Inflammatory macrophage treated with lipopolysaccharide for 4 hours (primary cell): ENCODE measurements at places on chromosomes 6 and 20.

DNA sequence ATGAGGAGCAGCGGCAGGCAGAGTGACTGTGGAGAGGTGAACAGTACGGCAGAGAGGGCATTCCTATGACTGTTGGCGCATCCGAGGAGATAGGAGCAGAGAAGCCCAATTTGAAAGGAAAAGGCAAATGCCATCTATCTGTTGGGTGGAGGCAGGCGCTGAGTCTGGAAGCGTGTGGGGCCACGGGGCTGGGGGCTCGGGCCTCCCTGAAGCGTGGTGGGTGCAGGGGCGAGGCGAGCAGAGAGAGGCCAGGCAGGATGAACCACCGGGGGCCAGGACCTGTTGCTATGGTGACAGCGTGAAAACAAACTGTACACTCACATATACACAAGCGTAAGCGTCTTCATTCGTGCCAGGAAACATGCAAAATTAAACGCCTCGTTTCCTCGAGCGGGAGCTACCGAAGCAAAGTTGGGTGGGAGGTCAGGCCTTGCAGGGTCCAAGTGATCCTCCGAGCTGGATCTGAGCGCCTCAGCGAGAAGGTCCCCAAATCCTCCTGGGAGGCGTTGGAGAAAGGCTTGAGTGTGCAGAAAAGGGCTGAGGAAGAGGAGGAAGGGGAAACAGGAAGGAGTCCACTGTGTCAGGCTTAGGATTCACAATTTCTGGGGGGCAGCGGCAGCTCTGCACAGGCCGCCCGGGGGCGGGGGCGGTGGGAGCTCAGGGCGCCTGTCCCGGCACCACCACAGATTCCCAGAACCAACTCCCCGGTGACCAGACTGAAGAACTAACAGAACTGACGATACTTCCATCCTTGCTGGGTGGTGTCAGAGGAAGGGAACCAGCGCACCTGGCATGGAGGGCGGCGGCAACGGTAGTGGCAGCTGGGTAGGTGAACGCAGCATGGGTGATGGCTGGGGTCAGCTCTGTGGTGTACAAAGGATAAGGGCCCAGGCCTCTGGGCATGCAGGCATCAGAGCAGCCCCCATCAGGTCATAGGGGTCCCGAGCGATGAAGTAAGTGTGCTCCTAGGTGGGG, 68.2 kb downstream of the KHDC1L start:
- no peak for DNase-seq

- peak; percentile 32 for DNase-seq
Observed at GRCh38 chr6:16344756-16345155, 106.4 kb downstream of the GMPR start.

GRCh38 chr20:44384423-44385027, 29.0 kb downstream of the HNF4A start:
- peak; percentile 67 for DNase-seq

DNA sequence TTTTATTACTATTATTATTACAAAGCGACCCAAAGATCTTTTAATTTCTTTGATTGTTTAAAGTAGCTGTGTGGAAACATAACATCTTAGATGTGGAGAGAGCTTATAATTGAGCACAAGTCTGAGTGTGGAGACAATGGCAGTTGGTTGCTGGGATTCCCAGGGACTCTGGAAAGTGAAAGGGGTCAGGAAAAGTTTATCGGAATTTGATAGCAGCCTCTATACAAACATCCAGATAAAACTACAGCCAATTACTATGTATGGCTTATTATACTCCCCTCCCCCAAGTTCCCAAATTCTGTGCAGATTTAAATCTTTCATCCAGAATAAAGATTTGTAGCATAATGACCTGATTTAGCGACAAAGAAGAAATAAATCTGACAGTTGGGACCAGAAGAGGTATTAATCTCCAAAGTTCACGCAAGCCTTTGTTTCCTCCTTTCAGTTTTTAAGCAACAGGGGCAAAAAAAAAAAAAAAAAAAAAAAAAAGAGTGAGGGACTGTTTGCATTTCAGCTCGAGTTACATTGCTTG, 121.4 kb upstream of the MAP3K7 start:
- DNase-seq = no peak

DNA sequence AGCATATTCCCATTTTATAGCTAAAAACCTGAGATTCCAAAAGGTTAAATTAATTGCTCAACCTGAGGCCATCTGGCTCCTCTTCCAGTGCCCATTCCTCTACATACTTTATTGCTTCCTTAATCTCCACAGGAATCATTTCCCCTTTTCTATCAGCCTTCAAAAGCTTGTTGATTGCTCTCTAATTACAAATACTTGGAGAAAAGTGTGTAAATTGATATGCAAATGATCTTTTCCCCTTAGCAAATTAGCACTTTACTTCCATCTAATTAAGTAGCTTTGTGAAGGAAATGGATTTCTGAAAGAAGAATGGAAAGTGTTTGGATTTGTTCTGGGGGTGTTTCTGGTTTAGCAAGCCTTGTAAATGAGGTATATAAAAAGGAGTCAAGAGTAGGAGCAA, 323.3 kb downstream of the GRIK2 start:
- no peak for DNase-seq

DNA sequence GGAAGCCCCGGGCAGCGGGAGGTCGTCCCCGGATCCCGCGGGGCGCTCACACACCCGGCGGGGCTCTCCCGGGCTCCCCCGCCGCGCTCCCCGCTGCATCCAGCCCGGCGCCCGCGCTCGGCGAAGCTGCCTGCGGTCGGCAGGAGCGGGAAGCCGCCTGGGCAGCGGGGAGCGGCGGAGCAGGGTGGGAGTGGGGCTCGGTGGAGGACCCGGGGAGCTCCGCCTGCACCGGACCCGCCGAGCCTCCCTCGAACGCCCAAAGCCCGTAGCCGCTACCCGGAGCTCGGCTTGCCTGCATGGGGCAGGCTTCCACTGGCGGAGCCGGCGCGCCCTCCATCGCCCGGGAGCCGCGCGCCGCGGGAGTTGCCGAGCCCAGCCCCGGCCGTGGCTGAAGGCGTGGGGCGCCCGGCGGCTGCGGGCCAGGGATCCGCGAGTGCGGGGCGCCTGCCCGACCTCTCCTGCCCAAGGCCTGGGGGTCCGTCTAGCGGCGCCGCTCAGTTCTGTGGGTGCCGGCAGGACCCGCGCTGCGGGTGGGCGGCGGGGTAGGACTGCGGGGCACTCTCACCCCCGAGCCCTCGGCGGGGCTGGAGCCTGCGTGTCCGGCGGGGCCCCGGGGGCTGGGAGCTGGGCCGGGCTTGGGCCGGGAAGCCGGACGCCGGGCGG, 671 bp downstream of the CDH4 start:
- no peak for DNase-seq

DNA sequence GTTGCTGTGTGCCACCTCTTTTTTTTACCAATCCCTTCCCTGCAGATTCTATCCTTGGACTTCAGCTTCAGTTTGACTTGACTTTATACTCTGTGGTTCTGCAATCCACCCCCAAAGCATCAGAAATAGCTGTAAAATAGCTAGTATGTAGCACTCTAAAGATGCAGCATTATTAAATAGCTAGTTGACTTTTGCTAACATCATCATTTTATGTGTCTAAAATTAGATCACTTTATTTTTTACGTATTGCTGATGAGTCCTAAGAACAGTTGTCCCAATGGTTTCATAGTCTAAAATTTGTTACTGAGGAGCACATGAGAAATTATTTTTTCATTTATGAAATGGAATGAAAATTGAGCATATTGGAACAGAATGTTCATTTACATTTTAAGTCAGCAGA, 138.2 kb downstream of the NKAIN2 start:
- no peak for DNase-seq

DNA sequence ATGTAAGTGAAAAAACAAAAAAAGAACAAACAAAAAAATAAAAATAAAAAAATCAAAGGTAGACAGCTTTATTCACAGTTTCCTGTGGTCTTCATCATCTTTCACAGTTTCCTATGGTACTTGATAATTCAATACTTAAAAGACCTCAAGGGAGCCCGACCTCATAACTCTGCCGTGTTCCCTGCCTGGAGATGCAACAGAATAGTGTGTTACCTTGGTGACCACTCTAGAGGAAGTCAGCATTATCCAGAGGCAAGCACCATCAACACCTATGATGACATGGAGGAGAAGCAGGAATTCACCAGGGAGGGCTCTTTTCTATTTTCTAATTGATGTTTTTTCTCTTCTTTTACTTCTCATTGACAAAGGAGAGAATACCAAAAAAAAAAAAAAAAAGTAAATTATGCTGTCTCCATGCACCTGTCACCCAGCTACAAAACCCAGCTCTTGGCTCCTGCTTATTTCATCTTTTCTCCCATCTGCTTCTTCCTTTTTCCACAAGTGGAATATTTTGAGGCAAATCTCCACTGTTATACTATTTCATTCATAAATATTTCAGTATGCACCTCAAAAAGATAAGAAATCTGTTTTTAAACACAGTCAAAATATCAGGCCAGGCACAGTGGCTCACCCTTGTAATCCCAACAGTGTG, 95.8 kb upstream of the STXBP5 start:
- DNase-seq = no peak

- DNase-seq = peak; percentile 89
Observed at GRCh38 chr6:36387440-36388303, at the start of gene ETV7. Gene ETV7 (minus strand): TSS chr6:36387669. CDS start chr6:36387541, 128 bp downstream.

- peak; percentile 85 for DNase-seq
Observed at GRCh38 chr6:105935416-105935815, 150.7 kb upstream of the PRDM1 start.

DNA sequence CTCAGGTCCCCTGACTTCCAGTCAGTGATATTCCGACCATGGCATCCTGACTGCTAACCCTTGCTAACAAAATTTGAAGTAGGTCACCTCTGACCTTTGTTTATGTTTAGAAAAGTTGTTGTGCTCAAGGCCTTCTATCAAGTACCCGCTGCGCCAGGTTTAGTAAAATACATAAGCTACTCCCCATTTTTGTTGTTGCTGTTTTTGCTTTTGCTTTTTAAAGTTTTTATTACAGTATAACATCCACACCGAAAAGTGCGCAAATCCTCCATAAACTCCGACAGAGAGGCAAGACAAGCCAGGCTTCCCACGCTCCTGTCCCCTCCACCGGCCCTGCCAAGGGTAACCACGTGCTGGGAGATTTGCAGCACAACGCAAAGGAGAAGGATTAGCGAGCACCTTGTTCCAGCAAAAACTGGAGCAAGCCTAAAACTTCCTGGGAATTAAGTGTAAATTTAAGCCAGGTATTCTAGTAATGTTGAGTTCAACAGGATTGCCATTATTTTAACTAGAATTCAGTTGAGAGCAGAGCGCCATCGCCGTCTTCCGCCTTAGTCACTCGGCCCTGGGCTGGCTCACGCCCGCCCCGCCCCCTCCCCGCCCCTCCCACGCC, 17.8 kb upstream of the HMGN4 start:
- DNase-seq = no peak

DNA sequence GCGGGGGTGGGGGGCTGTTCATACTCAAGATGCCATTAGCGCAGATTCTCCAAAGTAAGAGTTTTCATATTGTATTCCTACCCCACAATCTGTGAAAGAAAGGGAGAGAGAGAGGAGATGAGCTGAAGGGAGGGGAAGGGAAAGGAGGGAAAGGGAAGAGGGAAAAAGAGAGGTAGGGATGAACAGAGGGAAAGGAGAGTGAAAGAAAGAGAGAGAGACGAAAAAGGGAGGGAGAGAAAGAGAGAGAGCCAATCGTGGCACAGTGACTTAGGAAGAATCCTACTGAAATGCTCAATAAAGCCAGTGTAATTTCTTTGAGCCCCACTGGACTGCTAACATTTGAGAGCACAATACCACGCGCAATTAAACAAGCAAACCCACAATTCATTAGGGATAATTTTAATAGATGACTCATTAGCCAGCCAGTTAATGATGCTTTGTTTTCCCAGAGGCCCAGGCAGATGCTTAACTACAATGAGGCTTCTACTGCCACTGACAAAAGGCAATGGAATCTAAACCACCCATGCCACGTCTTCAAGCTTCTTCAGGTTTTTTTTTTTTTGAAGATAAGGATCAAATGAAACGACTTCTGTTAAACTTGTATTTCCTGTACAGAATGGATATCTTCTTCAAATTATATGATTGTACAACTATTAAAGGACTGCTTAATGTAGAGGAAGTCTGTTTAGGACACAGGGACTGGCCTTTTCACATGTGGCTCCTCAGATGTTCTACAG, 306.8 kb downstream of the FOXC1 start:
- no peak for DNase-seq

- DNase-seq = peak; percentile 4
Observed at GRCh38 chr6:73665686-73666319, 12.0 kb upstream of the SLC17A5 start.

DNA sequence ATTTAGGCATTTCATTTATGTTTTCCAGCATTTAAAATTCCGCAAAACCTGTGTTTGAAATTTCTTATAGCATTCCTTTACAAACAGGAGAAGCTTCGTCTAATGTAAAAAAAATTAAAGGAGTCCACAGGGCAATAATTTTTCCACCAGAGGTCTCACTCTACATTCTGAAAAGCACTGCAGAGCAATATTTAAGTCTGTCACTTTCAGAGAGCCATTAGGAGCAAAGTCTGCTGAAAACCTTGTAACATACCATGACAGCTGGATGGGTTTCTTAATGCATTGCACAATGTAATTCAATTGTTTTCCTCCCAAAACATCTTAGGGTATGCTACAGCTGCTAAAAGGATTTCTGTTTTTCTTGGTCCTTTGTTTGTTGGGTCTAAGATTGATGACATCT, 18.0 kb downstream of the BAG2 start:
- DNase-seq = peak; percentile 5

DNA sequence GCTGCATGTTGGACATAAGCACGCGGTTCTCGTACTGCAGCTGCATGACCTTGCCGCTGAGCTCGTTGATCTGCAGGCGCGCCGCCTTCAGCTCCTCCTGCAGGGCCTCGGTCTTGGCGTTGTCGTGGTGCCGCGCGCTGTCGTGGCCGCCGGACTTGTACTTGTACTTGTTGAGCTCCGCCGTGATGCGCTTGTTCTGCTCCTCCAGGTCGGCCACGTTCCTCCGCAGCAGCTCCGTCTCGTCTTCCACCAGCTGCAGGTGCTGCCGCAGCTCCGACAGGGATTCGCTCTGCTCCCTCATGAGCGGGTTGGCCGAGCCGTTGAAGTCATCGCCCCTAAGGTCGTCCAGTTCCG, 16.6 kb upstream of the KIAA0408 start:
- DNase-seq = no peak

- DNase-seq = no peak
Observed at GRCh38 chr6:111277819-111278218, 190.5 kb downstream of the SLC16A10 start.

DNA sequence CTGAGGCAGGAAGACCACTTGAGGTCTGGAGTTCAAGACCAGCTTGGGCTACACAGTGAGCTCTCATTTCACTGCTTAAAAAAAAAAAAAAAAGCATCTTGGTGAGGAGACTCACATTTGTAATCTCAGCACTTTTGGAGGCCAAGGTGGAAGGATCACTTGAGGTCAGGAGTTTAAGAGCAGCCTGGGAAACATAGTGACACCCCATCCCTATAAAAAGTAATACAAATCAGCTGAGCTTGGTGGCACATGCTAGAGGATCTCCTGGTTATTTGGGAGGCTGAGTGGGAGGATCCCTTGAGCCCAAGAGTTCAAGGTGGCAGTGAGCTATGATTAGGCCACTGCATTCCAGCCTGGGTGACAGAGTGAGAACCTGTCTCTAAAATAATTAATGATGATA, 29.4 kb upstream of the SYNCRIP start:
- no peak for DNase-seq
